ENCODE measurements at places on chromosomes 2 and 18.

- DNase-seq, result peak; percentile 17
Measured at GRCh38 chr2:221444106-221444505, 128.0 kb downstream of the EPHA4 start.

DNA sequence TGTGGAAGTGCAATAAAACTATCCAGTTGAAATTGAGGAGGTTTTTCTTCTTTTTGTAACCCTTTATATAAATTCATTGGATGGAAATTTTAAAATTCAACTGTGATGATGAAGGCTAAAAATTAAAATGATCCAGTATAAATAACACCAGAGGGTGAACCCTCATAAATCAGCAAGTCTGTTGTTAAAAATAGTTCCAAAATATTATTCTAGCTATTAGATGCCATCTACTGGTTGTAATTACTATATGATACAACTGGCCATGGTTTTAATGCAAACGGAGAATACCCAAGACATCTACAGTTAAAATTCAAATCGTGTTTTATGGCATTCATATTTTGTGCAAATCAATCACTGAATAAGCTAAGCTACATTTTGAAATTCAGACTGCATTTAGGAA lies 53.8 kb downstream of the TMEM200C start:
- no peak for DNase-seq

GRCh38 chr18:11259469-11260150 lies 110.2 kb upstream of the PIEZO2 start:
- DNase-seq, result peak; percentile 19

DNA sequence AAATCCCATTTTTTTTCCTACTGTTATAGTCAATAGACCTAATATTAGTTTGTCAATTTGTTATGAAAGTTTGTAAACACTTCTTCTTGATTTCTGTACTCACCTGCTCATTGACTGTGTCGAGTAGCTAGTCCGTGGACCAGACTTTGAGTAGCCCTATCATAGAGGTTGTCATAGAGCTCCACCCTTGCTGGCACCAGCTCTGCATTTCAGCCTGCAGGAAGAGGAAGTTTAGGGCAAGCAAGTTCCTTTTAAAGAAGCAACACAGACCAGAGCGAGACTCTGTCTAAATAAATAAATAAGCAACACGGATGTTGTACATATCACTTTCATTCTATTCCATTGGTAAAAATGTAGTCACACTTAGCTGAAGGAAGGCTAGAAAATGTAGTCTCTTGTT lies 74.0 kb downstream of the MCFD2 start:
- peak; percentile 62 for DNase-seq

GRCh38 chr2:130728007-130728454 lies 839 bp upstream of the GPR148 start:
- peak; percentile 12 for DNase-seq

- DNase-seq, result no peak
Measured at GRCh38 chr2:200311139-200311538, 4.6 kb downstream of the SPATS2L start.

DNA sequence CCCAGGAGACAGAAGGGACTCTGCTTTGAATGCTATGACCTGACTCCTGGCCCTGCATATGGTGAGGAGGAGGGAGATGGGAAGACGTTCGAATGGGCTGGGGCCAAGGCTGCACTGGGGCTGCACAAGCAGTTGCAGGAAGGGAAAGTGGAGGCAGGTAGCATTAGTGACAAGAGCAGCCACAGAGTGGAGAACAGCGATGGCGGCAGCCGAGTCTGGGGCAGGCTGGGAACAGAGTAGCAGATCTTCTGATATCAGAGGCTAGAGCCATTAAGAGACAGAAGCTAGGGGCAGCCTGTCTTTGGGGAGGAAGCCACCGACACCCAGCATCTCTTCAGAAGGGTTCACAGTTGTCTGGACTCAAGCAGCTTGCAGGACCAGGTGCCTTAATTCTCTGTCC lies 50.1 kb downstream of the ST3GAL5 start:
- no peak for DNase-seq

DNA sequence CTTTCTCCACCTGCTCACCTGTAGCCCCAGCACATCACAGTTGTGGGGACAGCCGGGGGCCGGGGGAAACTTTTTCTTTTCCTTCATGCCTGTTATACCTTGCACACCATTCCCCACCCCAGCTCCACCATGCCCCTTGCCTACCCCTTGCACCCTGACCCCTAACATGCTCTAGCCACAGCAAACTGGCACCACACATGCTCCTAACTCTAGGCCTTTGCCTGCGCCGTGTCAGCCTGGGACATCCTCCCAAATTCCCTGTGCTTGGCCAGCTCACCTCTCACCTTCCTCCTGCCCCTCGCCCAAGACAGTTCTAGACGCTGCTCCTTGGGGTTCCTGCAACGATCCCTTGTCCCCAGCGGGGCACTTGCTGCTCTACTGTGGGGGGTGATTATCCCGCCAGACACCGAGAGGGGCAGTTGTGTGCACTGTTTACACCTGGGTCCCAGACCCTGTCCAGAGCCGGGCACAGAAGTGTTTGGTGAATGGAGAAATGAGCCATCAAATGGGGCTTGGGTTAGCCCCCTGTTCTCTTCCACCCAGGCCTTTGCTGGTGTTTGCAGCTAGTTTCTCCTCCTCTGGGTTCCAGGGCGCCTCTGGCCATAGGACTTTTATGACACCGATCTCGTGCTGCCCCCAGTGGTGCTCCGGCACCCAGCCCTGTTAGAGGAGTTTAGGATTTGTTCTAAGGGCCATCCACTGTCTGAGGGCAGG lies 129.8 kb downstream of the CTIF start:
- no peak for DNase-seq

- DNase-seq, result peak; percentile 54
Measured at GRCh38 chr2:65053199-65053598, 3.0 kb upstream of the CEP68 start.

DNA sequence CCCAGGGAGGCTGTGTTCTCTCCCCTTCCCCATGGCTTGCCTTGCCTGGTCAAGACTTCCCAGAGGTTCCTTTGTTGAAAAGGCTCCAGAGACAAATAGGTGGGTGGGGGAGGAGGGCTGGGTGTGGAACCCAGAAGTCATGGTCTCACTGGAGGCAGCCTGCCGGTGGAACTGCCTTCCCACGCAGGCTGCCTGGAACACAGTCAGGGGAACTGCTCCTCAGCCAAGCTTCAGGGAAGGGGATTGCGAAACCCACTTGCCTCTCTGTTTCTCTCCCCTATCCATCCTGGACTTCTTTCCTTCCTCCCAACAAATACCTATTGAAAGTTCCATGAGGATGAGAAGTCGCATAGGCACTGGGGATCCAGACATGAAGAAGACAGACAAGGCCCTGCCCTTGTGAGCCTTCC lies 31.6 kb downstream of the MARCO start:
- DNase-seq, result no peak

DNA sequence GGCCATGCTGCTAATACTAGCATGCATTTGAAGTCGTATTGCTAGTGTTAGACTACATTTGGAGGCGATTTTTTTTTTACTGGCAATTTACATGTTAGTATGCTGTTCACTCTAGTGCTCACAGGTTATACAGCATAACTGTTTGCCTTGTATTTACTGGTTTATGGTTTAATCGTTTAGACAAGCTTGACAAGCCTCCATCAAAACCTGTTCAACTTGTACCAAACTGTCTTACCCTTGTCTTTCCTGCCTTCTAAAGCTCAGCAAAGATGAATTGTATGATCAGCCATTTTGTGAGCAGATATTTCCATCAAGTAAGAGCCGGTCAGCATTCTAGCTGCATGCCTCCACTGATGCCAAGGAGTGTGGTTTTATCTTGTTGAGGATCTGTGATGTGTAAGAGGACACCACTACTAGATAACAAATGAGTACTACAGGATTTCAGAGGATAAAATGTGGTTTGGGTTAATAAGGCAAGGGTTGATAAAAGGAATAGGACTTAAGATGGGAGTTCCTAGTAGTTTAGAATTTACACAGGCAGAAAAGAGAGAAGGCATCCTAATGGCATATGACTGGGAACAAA lies 68.4 kb upstream of the ITM2C start:
- DNase-seq, result no peak

- no peak for DNase-seq
Measured at GRCh38 chr2:134261398-134262131, 7.7 kb downstream of the MGAT5 start.

DNA sequence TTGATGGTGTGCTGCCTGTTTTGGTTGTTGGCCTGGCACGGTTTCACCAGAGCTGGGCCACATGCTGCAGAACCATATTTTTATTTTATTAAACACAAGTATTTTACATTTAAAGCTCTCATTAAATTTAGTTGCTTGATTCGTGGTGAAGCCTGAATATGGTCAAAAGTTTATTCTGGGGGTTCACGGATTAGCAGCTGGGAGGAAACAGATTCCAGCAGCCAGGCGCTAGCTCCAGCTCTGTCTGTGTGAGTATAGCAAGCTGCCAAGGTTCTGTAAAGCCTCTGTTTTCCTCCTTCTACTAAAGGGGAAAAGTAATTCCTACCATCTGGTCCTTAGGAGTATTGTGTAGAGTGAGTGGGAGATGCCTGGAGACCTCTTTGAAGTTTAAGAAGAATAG lies 22.5 kb downstream of the GATA6 start:
- DNase-seq, result no peak

- DNase-seq, result peak; percentile 44
Measured at GRCh38 chr2:69026026-69026425, 13.0 kb downstream of the ANTXR1 start.

- no peak for DNase-seq
Measured at GRCh38 chr18:9140381-9140780, 3.8 kb downstream of the ANKRD12 start.

- no peak for DNase-seq
Measured at GRCh38 chr2:135962366-135963123, 22.9 kb downstream of the DARS1 start.

- no peak for DNase-seq
Measured at GRCh38 chr18:31657823-31658669, 26.3 kb downstream of the B4GALT6 start.

GRCh38 chr2:46774499-46775228 lies 140.9 kb downstream of the MCFD2 start:
- DNase-seq, result no peak

GRCh38 chr2:136049991-136050920 lies 64.8 kb upstream of the DARS1 start:
- DNase-seq, result no peak

- DNase-seq, result no peak
Measured at GRCh38 chr2:164711766-164712138, 90.5 kb upstream of the GRB14 start.

GRCh38 chr2:164368896-164369295 lies 252.4 kb downstream of the GRB14 start:
- no peak for DNase-seq

- DNase-seq, result no peak
Measured at GRCh38 chr18:5851998-5852397, 43.3 kb downstream of the TMEM200C start.

DNA sequence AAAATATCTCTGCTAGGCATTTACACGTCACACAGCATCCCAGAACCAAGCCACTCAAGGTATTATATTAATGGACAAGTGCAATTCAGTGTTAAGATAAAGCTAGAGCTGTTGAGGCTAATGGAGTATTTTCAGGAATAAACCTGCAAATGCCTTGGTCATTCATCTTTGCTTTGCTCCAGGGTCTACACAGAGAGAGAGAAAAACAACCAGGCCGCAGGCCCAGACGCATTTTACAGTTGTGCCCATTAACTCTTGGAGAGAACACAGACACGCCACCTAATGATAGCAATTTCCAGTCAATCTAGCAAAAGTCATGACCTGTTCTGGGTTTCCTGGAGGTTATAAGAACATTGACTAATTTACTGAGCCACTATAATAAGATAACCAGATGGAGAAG lies 829.3 kb downstream of the LRRTM4 start:
- DNase-seq, result no peak

GRCh38 chr2:219155054-219155644 lies 5.5 kb downstream of the NHEJ1 start:
- DNase-seq, result peak; percentile 25

Data from transverse colon (tissue), 4 donors.